ENCODE measurements at places on chromosomes 6 and 20. TPM values are rescaled to one million over a fixed set of nuclear protein-coding genes. Genes with fewer than 3 reads are reported as not detected.

Gene ULBP1
- 0.72 TPM for total RNA-seq

Gene HMGN4
- 72.7 TPM for total RNA-seq

Gene KIF25
- not detected for total RNA-seq

Gene GINS1
- total RNA-seq: 2.4 TPM

Gene TREM1
- total RNA-seq: 1.4 TPM

Gene IL17F
- not detected for total RNA-seq

Gene CYP39A1
- total RNA-seq: 6.0 TPM

Gene RAET1E
- total RNA-seq: 1.0 TPM

Gene TEAD3
- 18.0 TPM for total RNA-seq

Gene MYO6
- total RNA-seq: 114 TPM

Gene SAMD3
- 3.5 TPM for total RNA-seq

- peak; percentile 73 for DNase-seq
Measured at GRCh38 chr6:157184202-157185015, 138.9 kb downstream of the TMEM242 start.

DNA sequence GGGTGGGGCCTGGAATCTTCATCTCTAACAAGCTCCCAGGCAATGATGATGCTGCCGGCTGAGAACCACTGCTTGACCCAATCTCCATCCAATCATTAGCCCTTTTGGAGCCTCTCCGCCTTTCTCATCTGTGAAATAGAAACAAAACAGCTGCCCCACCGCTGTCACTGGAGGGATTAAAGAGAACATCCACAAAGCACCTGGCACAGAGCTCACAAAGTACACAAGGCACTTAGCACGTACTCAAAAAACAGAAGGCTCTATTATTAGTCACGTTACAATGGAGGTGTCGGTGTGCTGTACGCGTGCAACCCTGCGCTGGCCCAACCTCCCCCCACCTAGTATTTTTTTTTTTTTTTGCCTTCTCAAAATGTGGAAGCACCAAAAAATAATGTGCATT, 213.5 kb upstream of the ARID1B start:
- no peak for DNase-seq

GRCh38 chr20:33606118-33606771, 55.9 kb upstream of the C20orf144 start:
- DNase-seq: no peak

DNA sequence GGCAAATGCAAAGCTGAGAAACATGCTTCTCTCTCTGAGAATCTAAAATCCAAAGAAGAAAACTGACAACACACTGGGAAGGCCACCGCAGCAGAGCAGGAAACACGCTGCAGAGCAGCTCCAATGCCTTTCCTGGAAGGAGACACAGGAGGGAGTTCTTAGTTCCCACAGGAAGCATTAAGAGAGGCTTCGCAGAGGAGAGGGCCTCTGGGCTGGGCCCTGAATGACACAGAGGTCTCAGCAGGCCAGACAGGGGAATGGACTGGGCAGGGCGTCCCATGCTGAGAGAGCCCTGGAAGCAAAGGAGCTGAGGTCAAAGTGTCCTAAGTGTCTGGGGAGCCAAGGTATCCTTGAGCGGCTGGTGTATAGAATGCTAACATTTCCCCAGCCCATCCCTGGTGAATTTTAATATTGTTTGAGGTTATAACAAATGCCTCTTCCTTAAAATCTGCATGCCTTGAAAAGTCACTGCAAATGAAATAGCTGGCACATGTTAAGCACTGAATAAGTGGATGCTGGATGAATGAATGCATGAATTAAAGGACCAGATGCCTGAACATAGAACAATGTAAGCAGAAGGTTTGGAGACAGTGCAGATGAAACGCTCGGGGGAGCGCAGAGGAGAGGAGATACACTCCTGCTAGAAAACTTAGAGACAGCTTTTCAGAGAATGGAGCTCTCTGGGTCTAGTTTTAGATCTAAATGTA, 110.0 kb upstream of the SYNDIG1 start:
- DNase-seq: no peak

DNA sequence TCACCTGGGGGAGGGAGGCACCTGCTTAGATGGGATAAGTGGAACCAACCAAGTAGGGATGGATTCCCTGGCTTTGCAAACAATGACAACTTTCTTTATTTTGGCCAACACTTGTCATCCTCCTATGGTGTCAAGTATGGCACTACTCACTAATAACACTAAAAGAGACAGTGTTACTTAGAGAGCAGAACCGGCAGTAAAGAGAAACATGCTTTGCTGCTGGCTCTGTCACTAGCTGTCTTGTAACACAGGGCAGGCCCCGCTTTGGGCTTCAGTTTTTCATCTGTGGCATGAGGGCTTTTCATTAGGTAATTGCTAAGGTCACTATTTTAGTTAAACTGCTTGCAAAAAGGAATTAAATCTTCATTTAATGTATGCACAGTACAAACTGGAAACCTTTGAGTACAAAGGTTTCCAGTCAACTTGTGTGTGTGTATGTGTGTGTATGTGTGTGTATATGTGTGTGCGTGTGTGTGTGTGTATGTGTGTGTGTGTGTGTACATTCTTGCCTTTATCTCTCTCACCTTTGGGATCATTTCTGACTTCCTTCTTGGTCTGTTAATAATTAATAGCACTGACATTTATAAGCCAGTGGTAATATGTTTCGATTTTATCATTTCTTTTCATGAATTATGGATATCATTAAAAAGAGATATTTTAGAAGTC, 64.7 kb downstream of the BTBD3 start:
- DNase-seq: peak; percentile 13

- no peak for DNase-seq
Measured at GRCh38 chr6:2760882-2761842, 4.0 kb upstream of the WRNIP1 start.

GRCh38 chr6:90271831-90272230, 24.8 kb downstream of the BACH2 start:
- no peak for DNase-seq

- no peak for DNase-seq
Measured at GRCh38 chr20:58580474-58580835, 65.3 kb upstream of the APCDD1L start.

DNA sequence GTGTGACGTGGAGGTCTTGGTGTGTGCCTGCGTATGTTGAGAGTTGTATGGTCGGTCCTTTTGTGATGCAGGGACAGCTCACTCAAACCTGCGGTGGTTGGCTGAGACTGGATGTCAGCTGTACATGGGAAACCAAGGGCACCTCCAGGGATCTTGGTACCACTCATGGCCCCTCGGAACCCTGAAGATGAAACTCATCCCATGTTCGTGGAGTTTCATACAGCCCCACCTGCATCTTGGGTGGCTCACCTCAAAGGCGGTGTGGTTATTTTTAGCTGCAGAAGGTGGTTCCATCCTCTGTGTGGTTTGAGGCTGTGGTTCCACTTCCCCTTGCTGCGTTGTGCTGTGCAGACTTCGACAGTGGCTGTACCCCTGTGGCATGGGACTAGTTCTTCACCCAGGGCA, 52.6 kb upstream of the SLC22A1 start:
- DNase-seq: no peak

GRCh38 chr6:1481286-1481685, 91.9 kb downstream of the FOXF2 start:
- no peak for DNase-seq

GRCh38 chr6:327538-328116, 35.3 kb downstream of the DUSP22 start:
- no peak for DNase-seq

DNA sequence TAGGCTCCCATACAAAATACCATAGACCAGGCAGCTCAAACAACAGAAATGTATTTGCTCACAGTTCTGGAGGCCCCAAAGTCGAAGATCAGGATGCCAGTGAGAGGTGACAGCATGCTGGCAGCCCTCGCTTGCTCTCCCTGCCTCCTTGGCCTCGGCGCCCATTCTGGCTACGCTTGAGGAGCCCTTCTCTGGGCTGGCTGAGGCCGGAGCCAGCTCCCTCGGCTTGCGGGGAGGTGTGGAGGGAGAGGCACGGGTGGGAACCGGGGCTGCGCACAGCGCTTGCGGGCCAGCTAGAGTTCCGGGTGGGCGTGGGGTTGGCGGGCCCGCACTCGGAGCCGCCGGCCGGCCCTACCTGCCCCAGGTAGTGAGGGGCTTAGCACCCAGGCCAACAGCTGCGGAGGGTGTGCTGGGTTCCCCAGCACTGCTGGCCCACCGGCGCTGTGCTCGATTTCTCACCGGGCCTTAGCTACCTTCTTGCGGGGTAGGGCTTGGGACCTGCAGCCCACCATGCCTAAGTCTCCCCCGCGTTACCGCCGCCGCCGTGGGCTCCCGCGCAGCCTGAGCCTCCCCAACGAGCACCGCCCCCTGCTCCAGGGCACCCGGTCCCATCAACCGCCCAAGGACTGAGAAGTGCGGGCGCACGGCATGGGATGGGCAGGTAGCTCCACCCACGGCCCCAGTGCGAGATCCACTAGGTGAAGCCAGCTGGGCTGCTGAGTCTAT, 32.6 kb upstream of the SERPINB9 start:
- peak; percentile 28 for DNase-seq

DNA sequence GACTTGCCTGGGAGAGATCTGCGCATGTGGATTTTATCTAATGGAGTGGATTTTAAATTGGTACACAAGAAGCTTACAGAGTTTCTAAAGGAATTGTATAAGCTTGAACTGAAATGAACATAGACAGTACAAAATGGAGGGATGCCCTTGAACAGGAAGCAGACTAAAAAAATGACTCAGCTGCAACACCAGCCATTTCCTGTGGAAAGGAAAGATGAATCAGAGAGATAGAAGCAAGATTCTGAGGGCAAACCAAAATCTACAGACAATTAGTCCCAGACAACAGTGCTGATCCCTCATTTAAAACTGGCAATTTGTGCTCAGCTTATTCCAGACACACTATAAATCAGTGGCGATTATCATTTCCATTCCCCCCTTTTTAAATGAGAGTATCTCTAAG, 114.6 kb upstream of the TCF21 start:
- DNase-seq: no peak

- DNase-seq: no peak
Measured at GRCh38 chr20:13276945-13277541, 56.0 kb downstream of the ISM1 start.

DNA sequence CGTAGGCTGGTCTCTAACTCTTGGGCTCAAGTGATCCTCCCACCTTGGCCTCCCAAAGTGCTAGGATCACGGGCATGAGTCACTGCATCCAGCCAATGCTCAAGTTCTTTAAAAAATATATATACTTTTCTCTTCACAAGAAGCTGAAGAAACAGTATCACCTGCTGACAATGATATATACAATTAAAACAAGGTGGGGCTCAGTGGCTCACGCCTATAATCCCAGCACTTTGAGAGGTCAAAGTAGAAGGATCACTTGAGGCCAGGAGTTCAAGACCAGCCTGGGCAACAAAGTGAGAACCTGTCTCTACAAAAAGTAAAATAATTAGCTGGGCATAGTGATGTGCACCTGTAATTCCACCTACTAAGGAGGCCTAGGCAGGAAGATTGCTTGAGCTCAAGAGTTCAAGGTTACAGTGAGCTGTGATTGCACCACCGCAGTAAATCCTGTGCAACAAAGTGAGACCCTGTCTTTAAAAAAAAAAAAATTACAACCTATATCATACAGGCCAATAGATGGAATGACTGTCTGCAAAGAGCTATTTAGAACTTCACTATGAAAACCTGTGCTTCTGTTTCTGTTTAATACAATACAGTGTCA, 36.4 kb downstream of the MBOAT1 start:
- DNase-seq: no peak

- DNase-seq: no peak
Measured at GRCh38 chr6:50691814-50692495, 21.4 kb upstream of the TFAP2D start.

- DNase-seq: peak; percentile 68
Measured at GRCh38 chr6:43926634-43927531, 156.9 kb downstream of the VEGFA start.

DNA sequence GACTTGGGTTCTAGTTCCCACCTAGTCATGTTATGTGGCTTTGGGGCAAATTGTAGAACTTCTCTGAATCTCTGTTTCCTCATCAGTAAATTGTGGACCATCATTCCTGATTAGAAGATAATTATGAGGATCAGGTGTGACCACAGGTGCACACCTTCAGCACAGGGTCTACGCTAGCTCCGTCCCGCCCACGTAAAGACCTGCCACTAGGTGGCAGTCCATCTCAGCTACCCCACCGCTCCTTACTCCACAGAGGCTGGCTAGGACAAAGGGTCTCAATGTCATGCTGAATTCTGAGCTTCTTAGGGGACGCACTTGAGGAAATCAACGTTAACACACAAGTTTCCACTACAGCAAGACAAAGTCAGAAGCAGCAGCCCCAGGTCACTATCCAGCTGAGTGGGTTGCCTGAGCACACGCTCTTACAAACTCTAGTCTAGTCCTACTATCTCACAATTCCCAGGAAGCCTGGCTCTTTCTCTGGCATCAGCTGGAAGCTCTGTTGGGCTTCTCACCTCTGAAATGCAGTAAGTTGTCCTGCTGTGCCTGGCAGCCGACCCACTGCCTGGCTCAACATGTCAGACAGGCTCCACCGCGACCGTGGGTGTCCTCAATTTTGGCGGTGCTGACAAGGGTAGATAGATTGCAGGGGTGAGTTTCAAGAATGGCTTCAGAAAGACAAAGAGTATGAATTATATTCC, 2.0 kb upstream of the PLCG1 start:
- DNase-seq: peak; percentile 49

DNA sequence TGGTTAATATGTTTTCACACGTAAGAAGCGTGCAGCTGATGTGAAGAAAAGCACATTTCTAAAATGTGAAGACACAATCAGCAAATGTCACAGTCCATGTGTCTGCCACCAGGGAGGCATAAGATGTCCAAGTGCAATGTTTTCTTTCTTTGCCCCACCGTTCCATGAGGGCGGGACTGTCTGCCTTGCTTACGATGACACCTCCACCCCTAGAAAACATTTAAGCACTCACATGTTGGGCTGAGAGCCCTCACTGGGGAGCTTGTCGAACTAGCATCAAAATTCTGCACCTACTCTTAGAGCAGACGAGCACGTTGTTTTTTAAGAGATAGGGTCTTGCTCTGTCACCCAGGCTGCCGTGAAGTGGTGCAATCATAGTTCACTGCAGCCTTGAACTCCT, 57.6 kb downstream of the PSMG4 start:
- no peak for DNase-seq

- DNase-seq: no peak
Measured at GRCh38 chr6:19028201-19028600, 641.1 kb downstream of the RNF144B start.

- DNase-seq: no peak
Measured at GRCh38 chr6:15763364-15763763, 100.5 kb upstream of the DTNBP1 start.

GRCh38 chr6:149393002-149393679, 6.9 kb upstream of the SUMO4 start:
- no peak for DNase-seq

- peak; percentile 14 for DNase-seq
Measured at GRCh38 chr6:160960839-160961238, 30.7 kb upstream of the MAP3K4 start.

DNA sequence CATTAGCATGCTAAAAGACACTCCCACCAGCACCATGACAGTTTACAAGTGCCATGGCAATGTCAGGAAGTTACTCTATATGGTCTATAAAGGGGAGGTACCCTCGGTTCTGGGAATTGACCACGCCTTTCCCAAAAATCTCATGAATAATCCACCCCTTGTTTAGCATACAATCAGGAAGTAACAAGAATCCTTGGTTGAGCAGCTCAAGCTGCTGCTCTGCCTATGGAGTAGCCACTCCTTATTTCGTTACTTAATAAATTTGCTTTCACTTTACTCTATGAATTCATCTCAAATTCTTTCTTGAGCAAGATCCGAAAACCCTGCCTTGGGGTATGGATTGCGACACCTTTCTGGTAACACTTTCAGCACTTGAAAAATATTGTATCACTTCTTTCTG, 243.0 kb downstream of the BMP2 start:
- DNase-seq: no peak

Measured in kidney (tissue), 22 donors.